ENCODE measurements at places on chromosomes 16 and 17. TPM values are rescaled to one million over a fixed set of nuclear protein-coding genes. Genes with fewer than 3 reads are reported as not detected.

VMO1 gene
- polyA plus RNA-seq: 5.3 TPM

SSTR5 gene
- not detected for polyA plus RNA-seq

NATD1 gene
- 13.6 TPM for polyA plus RNA-seq

ASPA gene
- 4.1 TPM for polyA plus RNA-seq

Data from muscle of back (tissue), 13 donors.